Sciatic nerve (tissue), 2 donors: ENCODE measurements at places on chromosomes 4 and X. TPM values are rescaled to one million over a fixed set of nuclear protein-coding genes. Genes with fewer than 3 reads are reported as not detected.

IRF2 gene
- 50.2 TPM for total RNA-seq

PRSS12 gene
- 1.1 TPM for total RNA-seq

PAGE2B gene
- total RNA-seq, result not detected

OTUD6A gene
- total RNA-seq, result not detected

MTNR1A gene
- not detected for total RNA-seq

ARSJ gene
- 5.3 TPM for total RNA-seq

ASMTL gene
- 35.0 TPM for total RNA-seq

P2RY4 gene
- total RNA-seq, result 1.0 TPM

RBMXL3 gene
- total RNA-seq, result not detected

FBXO8 gene
- total RNA-seq, result 31.7 TPM

CCKAR gene
- total RNA-seq, result not detected

PPP1R2C gene
- total RNA-seq, result not detected

BCAP31 gene
- 124 TPM for total RNA-seq

L1CAM gene
- 83.2 TPM for total RNA-seq
